ENCODE measurements at places on chromosomes 3 and 15.

DNA sequence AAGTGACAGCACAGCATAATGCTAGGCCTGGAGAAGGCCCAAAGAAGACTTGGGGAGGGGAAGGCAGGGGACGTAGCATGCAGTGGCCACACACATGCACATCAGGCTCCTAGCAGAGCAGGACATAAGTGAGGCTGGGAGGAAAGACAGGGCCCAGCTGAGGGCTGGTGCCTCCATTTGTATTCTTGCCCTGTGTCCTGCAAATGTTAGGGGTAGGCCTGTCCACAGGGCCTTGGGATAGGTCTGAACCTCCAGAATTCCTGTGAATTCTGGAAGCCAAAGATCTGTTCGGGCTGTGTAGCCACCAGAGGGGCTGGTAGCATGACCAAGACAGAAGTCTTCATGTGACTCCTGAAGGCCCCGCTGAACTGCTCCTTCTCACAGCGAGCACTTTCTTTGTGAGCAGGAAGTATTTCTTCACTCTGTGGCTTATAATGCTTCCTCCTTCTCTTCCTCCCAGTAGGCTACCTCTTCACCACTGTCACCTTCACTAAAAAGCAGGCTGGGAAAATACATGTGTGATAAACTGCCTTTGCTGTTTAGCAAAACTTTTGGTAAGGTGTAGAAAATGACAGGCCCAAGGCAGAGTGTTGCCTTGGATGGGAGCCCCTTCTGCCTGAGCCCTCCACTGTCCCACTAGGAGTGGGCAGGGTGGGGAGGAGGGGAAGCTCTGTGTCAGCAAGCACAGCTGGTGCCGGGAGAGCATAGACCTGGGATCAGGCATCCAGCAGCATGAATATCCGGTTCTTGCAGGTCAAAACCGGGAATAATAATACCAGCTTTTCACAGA lies 8.4 kb downstream of the CERS3 start:
- no peak for DNase-seq

DNA sequence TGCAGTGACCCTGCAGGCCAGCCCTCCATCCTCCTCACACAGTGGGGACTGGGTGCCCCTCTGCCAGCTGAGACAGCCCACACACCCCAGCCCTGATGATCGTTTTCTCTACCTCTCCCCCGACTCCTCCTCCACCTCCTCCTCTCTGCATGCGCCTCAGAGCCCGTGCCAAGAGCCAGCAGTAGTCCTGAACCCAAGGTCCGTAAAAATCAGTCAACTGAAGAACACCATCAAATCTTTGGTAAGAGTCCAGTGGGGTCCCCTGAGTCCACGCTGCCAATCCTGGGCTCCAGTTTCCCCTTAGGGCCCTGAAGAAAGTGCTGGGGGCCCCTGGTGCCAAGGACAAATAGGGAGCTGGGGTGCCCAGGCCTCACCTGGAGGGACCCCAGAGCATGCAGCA lies 109.3 kb upstream of the FAN1 start:
- DNase-seq: no peak

DNA sequence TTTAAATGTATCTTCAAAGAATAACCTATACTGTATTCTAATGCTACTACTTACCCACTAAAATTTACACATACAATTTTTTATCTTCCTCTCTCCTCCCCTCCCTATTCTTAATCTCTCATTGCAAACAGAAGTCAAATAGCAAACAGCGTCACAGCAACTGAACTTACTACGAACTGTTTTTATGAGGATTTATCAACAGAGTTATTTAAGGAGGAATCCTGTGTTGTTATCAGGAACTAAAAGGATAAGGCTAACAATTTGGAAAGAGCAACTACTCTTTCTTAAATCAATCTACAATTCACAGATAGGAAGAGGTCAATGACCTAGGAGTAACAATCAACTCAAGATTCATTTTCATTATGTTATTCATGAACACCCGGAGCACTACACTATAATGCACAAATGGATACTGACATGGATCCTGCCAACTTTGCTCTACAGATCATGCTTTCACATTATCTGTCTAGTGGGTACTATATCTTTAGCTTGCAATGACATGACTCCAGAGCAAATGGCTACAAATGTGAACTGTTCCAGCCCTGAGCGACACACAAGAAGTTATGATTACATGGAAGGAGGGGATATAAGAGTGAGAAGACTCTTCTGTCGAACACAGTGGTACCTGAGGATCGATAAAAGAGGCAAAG lies 984 bp downstream of the FGF7 start:
- DNase-seq: no peak

DNA sequence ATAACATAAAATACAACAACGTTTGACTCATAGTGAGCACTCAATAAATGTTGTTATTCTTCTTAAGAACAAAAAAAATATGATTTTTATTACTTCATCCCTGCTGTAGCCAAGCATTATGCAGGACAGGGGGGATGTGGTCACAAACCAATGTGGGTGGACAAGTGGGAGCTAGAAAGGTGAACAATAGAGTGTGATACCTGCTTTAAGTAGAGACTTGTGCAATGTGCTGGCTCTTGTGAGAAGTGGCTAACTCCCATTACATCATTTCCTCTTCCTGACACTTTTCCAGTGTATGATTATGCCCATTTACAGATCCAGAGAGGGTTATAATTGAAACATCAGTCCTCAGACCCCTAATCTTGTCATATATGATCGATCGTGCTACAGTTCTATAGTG lies 193.6 kb downstream of the UBE2E2 start:
- no peak for DNase-seq

DNA sequence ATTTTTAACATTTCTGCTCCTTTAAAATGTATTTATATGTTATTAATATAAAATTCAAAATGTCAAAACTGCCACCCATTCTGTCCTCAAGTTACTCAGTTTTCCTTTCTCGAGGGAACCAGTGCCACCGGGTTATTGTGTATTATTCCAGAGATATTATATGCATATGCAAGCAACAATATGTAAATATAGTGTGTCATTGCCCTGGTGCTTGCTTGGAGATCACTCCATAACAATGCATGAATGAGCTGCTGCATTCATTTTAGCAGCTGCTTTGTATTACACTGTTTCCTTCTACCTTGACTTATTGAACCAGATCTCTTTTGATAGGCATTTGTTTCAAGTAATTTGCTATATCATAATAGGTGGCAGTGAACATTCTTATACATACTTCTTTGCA lies 509.1 kb downstream of the MCTP2 start:
- no peak for DNase-seq

- DNase-seq: peak; percentile 90
Observed at GRCh38 chr3:74633021-74633420, 18.6 kb upstream of the CNTN3 start.

GRCh38 chr15:78291052-78291451 lies 8.4 kb downstream of the SKIC8 start:
- DNase-seq: no peak

GRCh38 chr15:41915255-41915994 lies 21.6 kb upstream of the SPTBN5 start:
- DNase-seq: no peak

DNA sequence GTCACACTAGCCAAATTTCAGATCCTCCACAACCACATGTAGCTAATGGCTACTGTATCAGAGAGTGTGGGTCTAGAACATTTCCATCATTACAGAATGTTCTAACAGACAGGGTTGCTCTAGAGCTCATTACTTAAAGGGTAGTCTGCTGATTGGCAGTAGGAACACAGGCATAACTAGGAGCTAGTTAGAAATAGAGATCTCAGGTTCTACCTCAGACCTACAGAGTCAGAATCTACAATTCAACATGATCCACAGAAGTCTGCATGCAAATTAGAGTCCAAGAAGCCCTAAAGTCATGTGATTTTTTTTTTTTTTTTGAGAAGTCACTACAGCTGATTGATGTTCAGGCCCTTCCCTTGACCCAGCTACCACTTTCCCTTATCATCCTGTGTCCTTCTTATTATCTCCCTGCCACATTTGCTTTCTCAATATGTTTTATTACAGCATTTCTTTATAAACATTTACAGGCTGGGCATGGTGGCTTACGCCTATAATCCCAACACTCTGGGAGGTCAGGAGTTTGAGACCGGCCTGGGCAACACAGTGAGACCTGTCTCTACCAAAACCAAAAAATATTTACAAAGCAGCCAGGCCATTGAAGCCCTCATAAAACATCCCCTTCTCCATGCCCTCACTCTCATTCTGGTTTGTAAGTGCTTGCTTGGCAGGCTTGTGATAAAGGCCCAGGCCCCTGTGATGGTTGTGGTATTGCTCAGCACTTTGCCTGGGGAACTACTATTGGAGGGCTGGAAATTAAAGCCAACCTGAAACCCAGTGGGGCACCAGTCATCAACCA lies 3.8 kb upstream of the ABHD5 start:
- DNase-seq: no peak

DNA sequence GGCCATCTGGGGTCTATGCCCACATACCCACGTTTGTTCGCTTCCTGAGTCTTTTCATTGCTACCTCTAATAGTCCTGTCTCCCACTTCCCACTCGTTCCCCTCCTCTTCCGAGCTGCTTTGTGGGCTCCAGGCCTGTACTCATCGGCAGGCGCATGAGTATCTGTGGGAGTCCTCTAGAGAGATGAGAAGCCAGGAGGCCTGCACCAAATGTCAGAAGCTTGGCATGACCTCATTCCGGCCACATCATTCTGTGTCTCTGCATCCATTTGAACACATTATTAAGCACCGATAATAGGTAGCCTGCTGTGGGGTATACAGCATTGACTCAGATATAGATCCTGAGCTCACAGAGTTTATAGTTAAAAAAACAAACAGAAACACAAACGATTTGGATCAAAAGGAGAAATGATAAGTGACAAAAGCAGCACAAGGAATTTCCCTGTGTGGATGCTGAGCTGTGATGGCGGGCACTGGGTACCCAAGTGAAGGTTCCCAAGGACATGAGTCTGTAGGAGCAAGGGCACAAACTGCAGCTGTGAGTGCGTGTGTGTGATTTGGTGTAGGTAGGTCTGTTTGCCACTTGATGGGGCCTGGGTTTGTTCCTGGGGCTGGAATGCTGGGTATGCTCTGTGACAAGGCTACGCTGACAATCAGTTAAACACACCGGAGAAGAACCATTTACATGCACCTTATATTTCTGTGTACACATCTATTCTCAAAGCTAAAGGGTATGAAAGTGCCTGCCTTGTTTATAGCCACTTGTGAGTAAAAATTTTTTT lies 35.9 kb downstream of the NR1I2 start:
- no peak for DNase-seq

DNA sequence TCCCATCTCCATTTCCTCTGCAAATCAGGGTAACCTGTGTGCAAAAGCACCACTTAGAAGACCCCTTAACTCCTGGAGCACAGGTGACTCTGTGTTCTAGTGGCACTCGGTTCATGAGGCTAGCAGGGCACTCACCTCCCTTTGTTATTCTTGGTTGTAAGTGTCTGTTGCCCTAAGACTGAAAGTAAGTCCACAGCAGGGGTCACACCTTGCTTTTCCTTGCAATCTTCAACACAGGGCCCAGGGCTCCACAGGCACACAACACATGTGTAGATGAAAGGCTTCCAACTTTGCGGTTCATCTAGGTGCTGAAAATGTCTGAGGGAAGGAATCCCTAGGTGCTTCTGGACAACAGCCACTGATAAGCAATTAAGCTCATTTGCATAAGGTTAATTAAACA lies 2.9 kb downstream of the RNU6-1 start:
- no peak for DNase-seq

DNA sequence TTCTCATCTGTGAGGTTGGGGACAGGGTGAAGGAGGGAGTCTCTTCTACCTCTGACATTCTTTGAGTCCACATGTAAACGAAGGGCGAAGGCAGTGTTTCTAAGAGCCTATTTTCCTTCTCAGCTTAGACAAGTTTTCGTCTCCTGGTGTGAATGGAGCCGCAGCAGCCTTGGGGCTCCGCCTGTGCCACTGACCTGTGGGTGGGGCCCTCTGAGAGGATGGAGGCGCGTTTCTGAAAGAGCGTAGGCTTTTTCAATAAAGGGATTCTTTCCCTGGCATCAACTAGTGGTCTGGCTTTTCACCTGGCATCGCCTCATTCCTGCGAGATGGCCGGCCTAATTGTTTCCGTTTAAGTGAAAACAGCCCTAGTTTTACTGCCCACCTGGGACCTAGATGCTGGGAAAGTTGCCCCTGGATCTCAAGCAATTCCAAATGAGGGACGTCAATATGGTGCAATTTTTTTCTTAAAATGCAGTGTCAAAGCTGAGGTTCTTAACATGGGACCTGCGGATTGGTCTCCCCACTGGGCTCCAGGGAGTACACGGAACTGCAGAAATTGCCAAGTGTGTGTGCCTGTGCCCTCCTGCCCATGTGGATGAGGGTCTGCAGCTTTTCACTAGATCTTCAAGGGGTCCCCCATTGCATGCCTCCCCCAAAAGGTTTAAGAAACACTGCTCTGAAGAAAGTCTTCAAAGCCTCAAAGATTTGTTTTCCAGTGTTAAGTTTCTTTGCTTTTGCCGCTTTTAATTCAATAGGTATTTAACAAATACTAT lies 958 bp downstream of the GLDN start:
- no peak for DNase-seq

GRCh38 chr3:83230841-83231240 lies 1469.4 kb upstream of the GBE1 start:
- DNase-seq: no peak

- no peak for DNase-seq
Observed at GRCh38 chr15:62903437-62903836, 139.1 kb upstream of the TPM1 start.

Measured in fibroblast of skin of left quadriceps (primary cell).